ENCODE measurements at places on chromosomes 2 and 18. TPM values are rescaled to one million over a fixed set of nuclear protein-coding genes. Genes with fewer than 3 reads are reported as not detected.

MC2R gene
- polyA plus RNA-seq, result not detected

SLC5A7 gene
- not detected for polyA plus RNA-seq

ING5 gene
- 31.7 TPM for polyA plus RNA-seq

NAT8 gene
- not detected for polyA plus RNA-seq

SNRPD1 gene
- 85.3 TPM for polyA plus RNA-seq

FOXD4L1 gene
- polyA plus RNA-seq, result not detected

CREG2 gene
- polyA plus RNA-seq, result not detected

FNDC4 gene
- polyA plus RNA-seq, result not detected

RNF125 gene
- polyA plus RNA-seq, result 62.8 TPM

CCBE1 gene
- polyA plus RNA-seq, result not detected

LOXL3 gene
- polyA plus RNA-seq, result not detected

MYO7B gene
- polyA plus RNA-seq, result not detected

RAMP1 gene
- 1.3 TPM for polyA plus RNA-seq
